ENCODE measurements at places on chromosomes 7 and 10.
A peak's percentile ranks its signal among the peaks of the same experiment; 100 is the strongest.

GRCh38 chr7:122588621-122589020 lies 110.3 kb downstream of the RNF133 start:
- no peak for DNase-seq

- no peak for DNase-seq
Observed at GRCh38 chr7:77321300-77321699, 94.8 kb downstream of the GSAP start.

- DNase-seq, result no peak
Observed at GRCh38 chr7:131952365-131952764, 395.9 kb upstream of the PODXL start.

DNA sequence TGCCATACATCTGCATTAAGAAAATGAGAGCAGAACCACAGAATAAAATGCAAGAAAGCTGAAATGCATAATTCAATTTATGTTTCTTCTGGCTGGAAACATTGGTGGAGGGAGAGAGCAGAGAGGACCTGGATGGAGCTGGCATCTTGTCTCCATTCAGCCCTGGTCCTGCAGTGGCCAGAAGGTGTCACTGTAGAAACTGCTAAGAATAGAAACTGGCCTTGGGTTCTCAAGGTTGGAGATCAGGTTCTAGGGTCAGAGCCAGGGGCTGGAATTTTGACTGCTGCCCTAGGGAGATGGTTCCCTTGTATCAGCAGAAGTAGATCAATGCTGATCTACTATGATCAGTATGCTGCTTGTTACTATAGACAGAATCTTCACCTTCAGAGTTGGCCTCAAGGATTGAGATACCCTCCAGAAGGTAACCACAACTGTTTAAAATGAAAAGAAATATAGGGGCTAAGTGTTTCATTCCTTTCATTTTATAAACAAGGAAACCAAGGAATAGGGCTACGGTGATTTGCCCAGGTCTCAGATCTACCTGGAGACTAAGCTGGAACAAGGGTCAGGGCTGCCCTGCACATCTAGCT lies 13.1 kb downstream of the TAS2R41 start:
- peak; percentile 8 for DNase-seq

DNA sequence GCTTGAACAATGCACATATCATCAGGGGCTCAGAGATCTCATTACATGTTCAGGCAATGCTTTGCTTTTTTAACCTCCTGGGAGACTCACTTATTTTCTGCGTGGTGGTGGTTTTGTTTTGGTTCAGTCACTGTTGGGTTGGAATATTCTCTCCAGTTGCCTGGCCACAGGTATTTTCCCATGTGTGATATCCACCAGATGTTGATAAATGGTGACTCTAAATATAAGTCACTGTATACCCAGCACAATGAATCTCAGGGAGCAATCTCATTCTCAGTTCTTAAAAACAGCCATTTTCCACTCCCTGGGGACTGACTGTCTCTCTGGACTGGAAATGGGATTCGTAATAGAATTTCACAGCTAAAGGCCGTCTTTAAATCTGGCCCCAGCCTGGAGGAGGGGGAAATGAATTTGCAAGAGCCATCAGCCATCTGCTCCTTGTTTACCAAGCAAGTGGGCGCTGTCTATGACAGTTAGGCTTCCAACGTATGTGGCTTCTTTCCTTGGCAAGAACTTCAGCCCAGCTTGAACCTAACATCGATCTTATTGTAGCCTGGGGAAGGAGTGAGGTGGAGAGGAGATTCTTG lies 1106.2 kb downstream of the NRG3 start:
- no peak for DNase-seq

GRCh38 chr10:91313-91712 lies 42.2 kb upstream of the TUBB8 start:
- no peak for DNase-seq

GRCh38 chr10:11795101-11795920 lies 27.8 kb upstream of the PROSER2 start:
- no peak for DNase-seq

DNA sequence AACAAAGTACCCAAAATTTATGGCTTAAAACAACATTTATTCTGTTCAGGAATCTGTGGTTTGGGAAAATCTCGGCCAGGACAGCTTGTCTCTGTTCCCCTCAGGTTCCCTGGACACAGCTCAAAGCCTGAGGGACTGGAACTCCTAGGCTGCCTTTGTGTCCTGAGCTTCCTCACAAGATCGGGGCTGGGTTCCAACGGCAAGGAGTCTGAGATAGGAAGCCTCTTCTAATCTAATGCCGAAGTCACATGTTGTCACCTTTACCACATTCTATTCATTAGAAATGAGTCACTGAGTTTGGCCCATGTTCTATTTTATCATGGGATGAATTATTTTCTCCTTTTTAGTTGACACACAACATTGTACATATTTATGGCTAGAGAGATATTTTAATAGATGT lies 80.5 kb downstream of the ANKRD26 start:
- no peak for DNase-seq

DNA sequence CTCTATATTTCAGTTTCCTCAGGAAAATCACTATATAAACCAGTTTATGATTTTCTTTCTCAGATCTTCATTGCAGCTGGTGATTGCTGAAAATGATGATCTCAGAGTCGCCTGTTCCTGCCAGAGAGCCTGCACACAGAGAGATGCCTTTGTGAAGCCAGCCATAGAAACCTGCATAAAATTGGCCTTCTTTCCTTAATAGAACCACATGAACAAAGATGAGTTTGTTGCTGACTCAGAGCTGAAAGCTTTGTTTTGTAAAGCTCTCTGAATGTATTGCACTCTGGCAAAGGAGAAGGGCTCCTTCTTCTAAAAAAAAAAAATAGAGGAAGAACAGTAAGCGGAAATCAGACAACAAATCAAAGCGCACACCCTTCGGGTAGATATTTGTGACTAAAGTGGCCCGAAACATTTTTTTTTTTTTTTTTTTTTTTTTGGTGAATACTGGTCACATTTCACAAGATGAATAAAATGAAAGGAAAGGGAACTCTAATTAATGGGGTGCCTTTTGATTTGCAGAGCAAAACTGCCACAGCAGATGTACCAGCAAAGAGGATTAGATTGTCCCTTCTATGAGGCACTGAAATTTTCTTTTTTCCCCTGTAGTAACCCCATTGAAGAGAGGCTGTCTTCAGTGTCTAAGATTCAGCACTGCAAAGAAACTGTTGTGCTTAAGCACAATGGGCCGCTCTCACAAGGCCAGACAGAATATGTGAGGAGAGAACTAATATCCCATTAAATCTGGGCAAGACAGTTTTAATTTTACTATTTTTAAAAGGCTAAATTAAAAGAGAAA lies 75.1 kb upstream of the PTPRZ1 start:
- no peak for DNase-seq

- no peak for DNase-seq
Observed at GRCh38 chr7:47103498-47104205, 478.3 kb downstream of the TNS3 start.

DNA sequence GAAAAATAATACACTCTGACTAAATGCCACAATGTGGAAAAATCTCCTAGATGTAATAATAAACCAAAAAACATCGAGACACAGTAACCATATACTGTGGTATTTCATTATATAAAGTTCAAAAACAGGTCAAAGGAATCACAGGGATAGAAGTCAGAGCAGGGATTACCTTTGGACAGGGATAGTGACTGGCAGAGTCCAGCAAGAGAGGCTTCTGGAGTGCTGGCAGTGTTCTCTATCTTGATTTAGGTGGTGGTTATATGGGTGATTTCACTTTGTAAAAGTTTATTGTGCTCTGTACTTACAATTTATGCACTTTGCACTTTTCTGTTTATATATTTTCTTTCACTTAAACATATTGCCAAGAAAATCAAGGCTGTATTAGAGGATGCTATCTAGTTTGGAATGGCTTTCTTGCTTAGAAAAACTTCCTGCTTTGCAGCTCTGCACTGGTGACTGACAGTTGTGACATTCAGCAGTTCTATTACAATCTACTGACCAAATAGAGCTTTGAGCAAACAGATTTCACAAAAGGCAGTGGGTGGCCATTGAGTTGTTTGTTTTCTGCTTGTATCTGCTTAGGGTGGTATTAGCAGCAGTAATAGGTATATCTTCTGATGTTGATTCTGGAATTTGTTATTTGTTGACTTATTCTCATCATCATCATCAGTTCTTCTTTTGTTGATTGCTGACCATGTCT lies 263.6 kb upstream of the LRGUK start:
- no peak for DNase-seq

DNA sequence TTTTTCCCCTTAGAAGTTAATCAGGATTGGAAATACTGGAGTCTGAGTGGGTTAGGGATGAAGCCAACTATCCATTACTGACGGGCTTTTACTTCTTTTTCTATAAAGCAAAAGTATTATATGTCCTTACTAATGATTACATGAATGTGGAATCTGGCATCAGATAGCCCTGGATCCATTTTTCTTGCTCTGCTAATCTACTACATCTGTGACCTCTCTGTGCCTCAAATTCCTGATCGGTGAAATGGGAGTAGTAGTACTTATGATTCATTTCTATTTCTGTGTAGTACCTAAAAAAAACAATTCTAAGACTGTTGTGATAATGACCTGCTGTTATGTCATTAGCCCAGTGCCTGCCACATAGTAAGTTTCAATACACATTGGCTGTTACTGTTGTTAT lies 621.6 kb downstream of the SORCS3 start:
- no peak for DNase-seq

DNA sequence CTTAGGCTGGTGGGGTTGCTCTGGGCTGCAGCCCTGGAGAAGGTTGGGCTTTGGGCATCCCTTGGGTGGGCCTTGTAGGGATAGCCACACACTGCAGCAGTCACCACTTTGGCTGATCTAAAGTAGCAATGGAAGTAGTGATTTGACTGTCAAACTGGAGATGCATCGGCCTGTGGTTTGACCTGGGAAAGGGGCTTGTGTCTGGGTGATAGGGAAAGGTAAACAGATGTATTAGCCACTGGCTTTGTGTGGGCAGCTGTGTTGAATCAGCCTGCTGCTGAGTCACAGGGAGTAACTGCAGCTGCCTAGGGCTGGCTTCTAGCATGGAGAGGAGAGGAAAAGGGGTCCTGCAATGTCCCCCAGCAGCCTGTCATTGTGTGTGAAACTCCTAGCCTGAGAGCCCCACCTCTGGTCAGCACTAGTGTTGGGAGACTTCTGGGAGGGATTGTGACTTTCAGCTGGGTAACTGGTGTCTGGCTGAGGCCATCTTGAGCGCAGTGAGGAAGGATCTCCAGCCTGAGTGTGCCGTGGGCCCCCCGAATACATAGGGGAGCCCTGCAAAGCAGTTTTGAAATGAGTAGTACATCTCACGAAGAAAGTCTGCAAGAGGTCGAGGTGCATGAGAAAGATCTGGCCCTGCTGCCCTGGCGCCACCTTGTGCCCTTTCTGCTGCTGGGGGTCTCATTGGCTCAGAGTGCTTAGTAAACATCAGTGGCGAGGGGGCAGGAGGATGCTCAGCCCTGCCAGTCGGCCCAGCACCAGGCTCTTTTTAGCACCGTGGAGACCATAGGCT lies 117.3 kb downstream of the FANK1 start:
- DNase-seq, result no peak

- no peak for DNase-seq
Observed at GRCh38 chr10:58475322-58476277, 37.1 kb upstream of the BICC1 start.

- DNase-seq, result no peak
Observed at GRCh38 chr7:84009051-84009450, 185.5 kb downstream of the SEMA3A start.

DNA sequence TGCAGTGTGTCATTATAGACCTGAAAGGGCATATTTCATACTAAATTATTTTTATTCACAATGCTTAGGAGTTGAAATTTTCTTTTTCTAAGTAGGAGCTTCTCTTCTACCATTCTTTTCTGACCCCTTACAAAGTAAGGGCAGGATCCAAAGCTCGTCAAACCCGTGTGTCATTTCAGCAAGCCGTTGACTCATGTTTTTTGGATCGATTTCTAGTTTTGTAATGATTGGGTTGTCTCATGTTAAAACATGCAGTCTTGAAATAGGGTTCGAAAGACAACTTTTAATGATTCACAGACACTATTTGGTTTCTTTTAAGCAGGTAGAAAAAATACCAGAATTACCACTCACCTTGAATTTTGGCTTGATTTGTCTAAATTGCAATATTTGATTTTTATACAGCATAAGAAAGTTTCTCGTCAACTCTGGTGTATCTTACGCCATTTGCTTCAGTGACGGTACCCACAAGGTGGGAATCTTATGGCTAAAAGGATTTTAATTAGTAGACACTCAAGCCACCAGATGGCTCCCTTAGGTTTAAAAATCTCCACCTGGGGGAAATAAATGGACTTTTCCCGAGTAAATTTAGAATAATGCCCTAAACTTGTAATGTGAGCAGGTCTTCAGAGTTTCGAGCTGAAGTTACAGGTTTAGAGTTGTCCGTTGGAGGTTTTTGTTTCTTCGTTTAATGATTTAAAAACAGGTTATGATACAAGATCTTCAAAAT lies 283.4 kb downstream of the CCDC3 start:
- no peak for DNase-seq

DNA sequence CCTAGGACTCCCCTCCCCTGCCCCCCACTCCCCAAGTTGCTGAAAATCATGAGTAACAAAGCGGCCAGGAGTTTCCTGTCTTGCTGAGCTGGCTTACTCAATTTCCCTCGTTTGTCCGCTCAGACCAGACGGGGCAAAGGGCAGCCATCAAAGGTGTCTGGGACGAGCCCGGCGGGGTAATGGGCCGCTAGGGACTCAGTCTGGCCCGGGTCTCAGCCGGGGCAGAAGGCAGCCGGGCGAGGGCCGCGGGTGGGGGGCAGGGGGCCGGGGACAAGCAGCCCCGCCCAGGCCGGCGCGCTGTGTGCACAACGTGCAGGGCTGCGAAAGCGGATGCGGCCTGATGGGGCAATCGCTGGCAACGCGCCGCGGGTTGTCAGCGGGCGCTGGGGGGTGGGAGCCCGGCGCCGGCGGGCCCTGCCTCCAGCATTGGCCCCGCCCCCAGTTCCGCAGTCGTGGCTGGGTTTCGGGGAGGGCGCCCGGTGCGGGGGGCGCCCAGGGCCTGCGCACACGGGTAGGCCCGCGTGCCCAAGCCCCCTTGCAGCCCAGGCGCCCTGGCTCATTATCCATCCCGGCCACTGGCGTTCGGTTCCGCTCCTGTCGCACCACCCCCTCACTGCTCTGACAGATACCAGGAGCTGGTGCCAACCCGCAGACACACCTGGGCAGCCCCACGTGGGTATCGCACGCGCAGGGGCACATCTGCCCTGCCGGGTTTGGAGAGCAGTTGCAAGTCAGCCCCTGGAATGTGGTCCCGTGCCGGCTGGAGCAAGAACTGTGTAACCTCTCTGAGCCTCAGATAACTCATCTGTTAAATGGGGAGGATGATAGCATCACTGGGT lies 35.1 kb downstream of the DNAJB12 start:
- peak; percentile 82 for DNase-seq

GRCh38 chr7:47470567-47471357 lies 111.1 kb downstream of the TNS3 start:
- no peak for DNase-seq

GRCh38 chr7:43590862-43591557 lies 8.1 kb downstream of the STK17A start:
- no peak for DNase-seq

- DNase-seq, result no peak
Observed at GRCh38 chr10:128187788-128188185, 61.6 kb upstream of the MKI67 start.

DNA sequence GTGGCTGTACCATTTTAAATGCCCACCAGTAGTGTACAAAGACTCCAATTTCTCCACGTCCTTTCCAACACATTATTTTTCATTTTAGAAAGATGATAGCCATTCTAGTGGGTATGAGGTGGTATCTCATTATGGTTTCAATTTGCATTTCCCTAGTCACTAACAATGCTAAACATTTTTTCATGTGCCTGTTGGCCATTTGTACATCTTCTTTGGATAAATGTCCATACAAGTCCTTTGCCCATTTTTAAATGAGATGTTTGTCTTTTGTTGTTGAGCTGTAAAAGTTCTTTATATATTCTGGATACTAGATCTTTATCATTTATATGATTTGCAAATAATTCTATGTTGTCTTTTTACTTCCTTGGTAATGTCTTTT lies 18.9 kb upstream of the BPGM start:
- DNase-seq, result no peak

All from CD4-positive, alpha-beta T cell treated with Interleukin-2 at 100 ng/mL for 4 hours (primary cell).